Spinal cord (tissue), 10 donors: ENCODE measurements at places on chromosomes 13 and 19. TPM values are rescaled to one million over a fixed set of nuclear protein-coding genes. Genes with fewer than 3 reads are reported as not detected.

MEIOSIN gene
- total RNA-seq: not detected

ZNF433 gene
- total RNA-seq: 13.3 TPM

HSD17B14 gene
- total RNA-seq: 6.9 TPM

ZNF667 gene
- total RNA-seq: 16.7 TPM

GPR183 gene
- 5.2 TPM for total RNA-seq

ZNF578 gene
- total RNA-seq: 10.6 TPM
